Pancreas (tissue), 10 donors: ENCODE measurements at places on chromosomes 3 and 15. TPM values are rescaled to one million over a fixed set of nuclear protein-coding genes. Genes with fewer than 3 reads are reported as not detected.

The TFDP2 gene
- total RNA-seq = 14.8 TPM

DNA sequence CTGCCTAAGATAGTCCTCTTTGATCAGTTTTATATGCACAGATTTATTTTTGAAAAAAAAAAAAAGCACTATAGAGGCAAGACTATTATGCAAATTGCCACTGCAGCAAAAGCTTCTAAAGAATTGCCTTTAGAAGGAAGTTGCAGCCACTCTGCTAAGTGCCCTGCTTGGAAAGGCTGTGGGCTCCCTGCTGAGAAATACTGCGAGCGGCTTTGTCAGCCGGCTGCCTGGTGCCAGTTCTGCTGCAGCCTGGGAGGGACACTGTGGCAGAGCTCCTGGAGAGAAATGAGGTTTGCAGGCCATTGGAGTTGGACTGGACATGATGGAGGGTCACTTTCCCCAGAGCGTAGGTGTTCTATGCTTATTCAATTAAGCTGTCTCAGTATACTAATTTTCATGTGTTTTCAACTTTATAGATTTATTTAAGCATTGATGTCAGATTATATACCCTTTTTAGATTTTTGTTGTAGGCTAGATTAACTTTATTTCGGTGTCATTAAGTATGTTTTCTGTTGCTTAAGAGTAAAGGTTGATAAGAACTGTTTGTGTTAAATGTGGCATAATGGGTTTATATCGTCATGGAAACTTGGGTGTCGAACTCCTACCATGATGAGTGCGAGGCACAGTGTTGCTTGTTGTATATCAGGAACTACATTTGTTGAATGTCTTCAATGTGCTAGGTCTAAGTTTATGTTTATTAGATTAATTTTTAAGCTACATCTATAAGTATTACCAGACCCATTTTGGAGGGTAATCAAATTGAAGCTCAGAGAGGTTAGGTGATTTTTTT, 6.6 kb downstream of the MAP2K5 start:
- DNase-seq = no peak

DNA sequence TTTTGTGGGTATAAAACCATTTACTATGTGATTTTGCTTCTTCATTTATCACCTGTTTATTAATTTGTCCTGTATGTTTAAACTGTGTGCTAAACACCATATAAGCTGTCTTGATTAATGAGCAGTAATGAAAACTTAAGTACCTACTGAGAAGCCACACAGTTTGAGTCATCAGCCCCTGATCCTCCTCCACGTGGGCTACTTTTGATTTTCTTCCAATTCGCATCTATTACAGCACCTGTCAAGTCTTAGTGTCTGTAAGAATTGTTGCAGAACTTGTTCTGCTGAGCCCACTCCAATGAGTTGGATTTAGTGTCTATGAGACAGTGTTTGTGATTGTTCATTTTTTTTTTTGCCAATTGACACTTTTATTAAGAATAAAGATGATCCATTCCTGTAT, 16.8 kb downstream of the EPHA6 start:
- no peak for DNase-seq

The PCSK6 gene
- 3.0 TPM for total RNA-seq

DNA sequence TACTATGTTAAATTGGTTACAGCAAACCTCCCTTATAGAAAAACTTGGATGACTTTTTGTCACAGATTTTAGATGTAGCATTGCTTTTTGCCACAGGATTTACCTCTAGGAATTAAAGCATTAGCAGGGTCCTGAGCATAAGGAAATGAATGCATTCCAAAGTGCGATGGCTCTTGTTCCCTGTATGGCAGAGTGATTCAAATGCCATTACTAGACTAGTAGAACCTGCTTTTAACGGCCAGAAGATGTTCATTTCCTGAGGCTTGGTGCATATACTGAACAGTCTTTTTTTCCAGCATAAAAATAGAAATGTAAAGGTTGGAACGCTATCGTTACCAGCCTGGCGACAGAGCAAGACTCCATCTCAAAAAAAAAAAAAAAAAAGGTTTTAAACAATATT, 59.4 kb downstream of the WNT5A start:
- no peak for DNase-seq

The ANKRD28 gene
- total RNA-seq = 27.3 TPM

DNA sequence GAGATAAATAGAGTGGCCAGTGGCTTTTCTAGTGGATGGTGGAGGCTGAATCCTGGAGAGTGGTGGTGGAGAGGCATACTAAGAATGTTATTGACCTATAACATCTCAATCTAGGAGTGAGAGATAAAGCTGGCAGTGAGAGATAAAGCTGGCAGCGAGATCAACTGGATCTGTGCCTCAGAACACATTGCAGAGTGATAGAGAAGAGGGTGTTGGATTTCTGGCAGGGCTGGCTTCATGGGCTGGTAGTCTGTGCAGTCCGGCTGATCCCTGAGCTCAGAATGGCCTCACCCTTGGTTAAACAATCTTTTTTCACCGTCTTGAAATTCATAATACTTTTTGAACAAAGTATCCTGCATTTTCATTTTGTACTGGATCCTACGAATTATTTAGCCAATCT, 221.2 kb downstream of the NLGN1 start:
- no peak for DNase-seq

- DNase-seq = no peak
Measured at GRCh38 chr3:30604093-30604492, 2.3 kb upstream of the TGFBR2 start.

- DNase-seq = no peak
Measured at GRCh38 chr3:93992207-93992606, 12.3 kb downstream of the ARL13B start.

The SLCO3A1 gene
- 4.9 TPM for total RNA-seq

The FBXO40 gene
- not detected for total RNA-seq
